ENCODE measurements at places on chromosomes 6 and 20. TPM values are rescaled to one million over a fixed set of nuclear protein-coding genes. Genes with fewer than 3 reads are reported as not detected.

DNA sequence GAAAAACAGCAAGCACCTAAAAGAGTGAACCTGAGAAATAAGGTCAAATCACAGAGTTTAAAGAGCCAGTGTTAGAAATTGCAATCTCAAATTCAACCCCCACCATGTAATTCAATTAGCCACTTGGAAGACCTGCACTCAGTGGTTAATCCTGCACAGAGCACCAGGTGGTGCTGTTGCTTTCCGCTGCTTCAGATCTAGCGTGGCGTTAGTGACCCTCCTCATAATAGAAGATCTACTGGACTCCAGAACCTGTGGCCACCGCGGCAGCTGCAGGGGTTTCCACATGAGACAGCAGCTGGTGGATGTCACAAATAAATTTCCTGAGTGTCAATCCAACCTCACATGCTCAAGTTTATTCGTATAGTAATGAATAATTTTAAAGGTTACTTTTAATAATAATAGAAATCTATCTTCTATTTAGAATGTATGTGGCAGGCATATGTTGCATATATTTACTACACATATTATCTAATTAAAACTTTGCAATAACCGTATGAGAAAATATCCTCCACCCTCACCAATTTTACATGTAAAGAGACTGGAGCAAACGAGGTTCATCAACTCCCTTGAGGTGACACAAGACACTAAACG lies 84.4 kb downstream of the SYNE1 start:
- no peaks in the 10 kb centered on the region for H3K4me1 ChIP-seq
- no peaks in the 10 kb centered on the region for H3K36me3 ChIP-seq
- no peak overlapping the region for H3K4me3 ChIP-seq
- no peaks in the 10 kb centered on the region for H3K27me3 ChIP-seq

DNA sequence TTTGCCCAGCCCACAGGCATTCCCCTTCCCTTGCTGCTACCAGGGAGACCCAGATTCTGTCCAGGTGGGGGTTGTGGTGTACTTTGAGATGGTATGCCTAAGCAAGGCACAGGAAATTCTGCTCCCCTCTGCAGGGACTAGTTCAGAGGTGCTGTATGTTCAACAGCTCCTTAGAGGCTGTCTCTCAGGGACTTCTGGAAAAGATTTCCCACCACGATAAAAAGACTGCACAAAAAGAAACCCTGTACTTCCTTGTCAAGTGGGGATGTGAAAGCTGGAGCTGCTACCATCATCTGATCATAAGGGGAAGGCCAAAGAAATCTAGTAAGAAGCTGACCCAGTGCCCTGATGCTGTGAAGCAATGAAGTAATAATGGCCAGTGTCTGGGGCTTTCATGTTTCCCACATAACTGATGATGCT lies 51.5 kb upstream of the SMIM29 start:
- H3K36me3 ChIP-seq, result no peaks in the 10 kb centered on the region
- no peak overlapping the region for H3K4me3 ChIP-seq
- no peak for DNase-seq
- no peaks in the 10 kb centered on the region for H3K27me3 ChIP-seq

DNA sequence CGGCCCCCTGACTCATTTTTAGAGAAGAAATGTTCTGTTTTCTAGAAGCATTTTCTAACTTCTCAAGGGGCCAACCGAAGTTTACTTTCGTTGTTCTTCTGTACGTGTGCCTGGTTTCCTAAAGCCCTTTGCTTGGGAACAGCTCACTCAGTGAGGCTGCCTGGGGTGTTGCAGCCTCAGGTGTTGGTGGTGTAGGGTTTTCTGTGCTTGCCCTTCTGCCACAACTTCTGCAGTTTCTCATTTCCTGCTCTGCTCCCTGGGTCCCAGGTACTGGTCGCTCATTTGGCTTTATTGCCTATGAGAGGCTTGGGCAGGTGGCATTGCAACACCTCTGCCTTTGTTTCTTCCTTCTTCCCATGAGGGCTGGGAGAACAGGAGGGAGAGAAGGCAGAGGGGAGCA lies 278.3 kb downstream of the SOX4 start:
- no peak overlapping the region for H3K27ac ChIP-seq
- DNase-seq, result no peak
- H3K4me1 ChIP-seq, result peaks cover 14% of the 10 kb centered on the region
- H3K27me3 ChIP-seq, result no peaks in the 10 kb centered on the region
- no peak overlapping the region for H3K4me3 ChIP-seq

The PNLDC1 gene
- total RNA-seq, result not detected

GRCh38 chr6:133502441-133503335 lies 261.5 kb downstream of the EYA4 start:
- H3K36me3 ChIP-seq, result no peaks in the 10 kb centered on the region
- H3K4me3 ChIP-seq, result no peak overlapping the region
- no peaks in the 10 kb centered on the region for H3K27me3 ChIP-seq
- H3K4me1 ChIP-seq, result peaks cover 12% of the 10 kb centered on the region
- H3K27ac ChIP-seq, result peak overlapping the region; percentile 43

DNA sequence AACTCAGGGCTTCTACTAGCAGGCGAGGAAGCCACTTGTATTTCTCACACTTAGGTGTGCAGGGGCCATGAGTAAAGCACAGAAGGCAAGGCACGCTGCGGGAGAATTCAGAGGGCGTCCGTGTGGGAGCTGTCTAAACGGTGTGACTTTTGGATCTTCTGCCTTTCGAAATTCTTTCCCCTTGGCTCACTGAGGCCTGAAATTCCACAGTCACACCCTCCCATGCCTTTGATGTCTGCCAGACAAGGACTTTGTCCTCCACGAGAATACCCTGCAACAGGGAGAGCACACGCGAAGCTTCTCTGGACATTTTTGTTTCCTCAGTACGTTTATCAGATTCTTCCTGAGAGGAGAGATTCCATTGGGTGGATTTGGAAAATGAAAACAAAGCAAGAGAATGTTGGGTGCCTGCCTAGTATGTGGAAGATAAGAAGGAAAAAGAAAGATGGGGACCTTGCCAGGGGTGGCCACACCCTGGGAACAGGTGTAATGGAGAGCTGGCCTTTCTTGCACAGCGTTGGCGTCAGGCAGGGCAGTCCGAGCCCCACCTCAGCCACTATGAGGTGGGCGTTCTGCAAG lies 235.7 kb downstream of the MYLK4 start:
- H3K4me1 ChIP-seq, result no peaks in the 10 kb centered on the region
- DNase-seq, result no peak
- H3K27me3 ChIP-seq, result no peaks in the 10 kb centered on the region
- no peak overlapping the region for H3K4me3 ChIP-seq

DNA sequence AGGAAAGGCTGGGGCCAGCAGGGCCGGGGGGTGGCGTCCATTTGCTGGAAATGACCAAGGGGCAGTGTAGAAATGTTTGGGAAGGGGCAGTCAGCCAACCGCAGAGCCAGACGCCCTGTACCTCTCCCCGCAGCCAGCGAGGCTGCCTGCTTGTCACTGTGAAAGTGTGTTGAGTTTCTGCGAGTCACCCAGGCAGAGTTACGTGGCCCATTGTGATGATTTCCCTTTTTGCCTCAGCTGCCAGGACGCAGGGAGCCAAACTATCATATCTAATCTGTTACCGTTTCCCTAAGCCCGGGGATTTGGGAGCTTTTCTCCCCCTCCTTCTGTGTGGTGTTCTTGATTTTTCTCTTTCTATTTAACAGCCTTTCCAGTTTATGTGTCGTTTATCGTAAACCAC lies 67.9 kb upstream of the STX16 start:
- no peaks in the 10 kb centered on the region for H3K4me1 ChIP-seq
- no peaks in the 10 kb centered on the region for H3K27me3 ChIP-seq
- H3K4me3 ChIP-seq, result no peak overlapping the region
- H3K36me3 ChIP-seq, result no peaks in the 10 kb centered on the region

DNA sequence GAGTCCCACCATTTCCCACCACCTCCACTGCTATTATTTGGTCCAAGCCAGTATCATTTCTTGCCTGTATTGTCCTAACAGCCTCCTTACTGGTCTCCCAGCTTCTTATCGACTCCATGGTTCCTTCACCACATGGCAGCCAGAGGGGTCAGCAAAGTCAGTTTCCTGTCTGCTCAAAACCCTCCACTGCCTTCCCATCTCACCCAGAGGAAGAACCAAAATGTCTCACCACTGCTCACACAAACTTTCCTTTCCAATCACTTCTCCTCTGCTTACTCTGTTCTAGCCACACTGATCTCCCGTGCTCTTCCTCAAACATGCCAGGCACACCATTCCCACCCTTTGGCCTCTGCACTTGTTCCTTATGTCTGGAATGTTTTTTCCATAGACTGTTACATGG lies 39.7 kb downstream of the BCL2L1 start:
- peaks cover 3% of the 10 kb centered on the region for H3K36me3 ChIP-seq
- peaks cover 41% of the 10 kb centered on the region for H3K4me1 ChIP-seq
- no peaks in the 10 kb centered on the region for H3K27me3 ChIP-seq
- no peak overlapping the region for H3K4me3 ChIP-seq
- no peak for DNase-seq

DNA sequence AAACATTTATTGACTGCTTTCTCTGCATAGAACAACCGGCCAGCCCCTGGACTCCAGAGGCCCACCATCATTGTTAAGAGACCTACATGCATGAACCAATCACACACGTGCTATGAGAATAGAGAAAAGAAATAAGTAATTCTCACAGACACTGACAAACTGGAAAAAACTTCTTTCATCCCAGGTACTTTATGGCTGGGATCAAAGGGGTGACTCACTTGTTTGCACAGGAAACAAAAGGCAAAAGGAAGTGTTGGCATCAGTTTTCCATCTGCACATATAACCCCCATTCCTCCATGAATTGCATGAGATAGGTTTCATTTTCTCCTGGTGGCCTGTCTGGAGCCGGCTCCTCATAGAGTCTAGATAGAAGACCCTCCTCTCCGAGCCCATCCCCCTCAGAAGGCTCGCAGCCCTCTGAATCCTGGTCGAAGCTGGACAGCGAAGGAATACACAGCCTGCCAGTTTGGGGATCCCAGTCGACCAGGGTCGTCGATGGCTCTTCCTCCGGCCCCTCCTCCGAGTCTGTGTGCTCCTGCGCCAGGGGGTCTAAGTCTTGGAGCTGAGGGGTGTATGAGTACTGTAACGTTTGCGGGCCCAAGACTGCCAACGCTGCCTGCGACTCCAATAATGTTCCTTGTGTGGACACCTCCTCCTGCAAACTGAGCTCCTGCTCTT lies 43.3 kb downstream of the IL20RA start:
- H3K4me1 ChIP-seq, result no peaks in the 10 kb centered on the region
- no peak overlapping the region for H3K4me3 ChIP-seq
- no peaks in the 10 kb centered on the region for H3K36me3 ChIP-seq
- no peak overlapping the region for H3K27ac ChIP-seq
- no peaks in the 10 kb centered on the region for H3K27me3 ChIP-seq
- DNase-seq, result no peak

DNA sequence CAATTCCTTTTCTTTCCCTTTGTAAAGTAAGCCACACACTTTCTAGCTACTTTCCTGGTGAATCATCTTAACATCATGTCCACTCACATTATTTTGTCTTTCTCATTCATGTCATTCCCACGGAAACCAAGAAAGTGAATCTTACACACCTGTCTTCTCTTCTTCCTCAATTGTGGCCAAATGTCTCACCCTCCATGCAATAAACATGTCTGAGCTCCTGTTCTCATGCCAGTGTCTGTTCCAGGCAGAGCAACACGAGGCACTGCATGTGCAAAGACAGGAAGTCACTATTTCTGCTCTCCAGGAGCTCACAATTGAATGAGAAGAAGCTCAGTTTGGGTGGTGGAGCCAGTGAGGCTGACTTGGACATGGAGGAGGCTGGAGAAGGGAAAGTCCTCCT lies 29.0 kb upstream of the TMEM244 start:
- H3K36me3 ChIP-seq, result no peaks in the 10 kb centered on the region
- H3K27me3 ChIP-seq, result no peaks in the 10 kb centered on the region
- DNase-seq, result no peak
- no peak overlapping the region for H3K4me3 ChIP-seq
- no peak overlapping the region for H3K27ac ChIP-seq

DNA sequence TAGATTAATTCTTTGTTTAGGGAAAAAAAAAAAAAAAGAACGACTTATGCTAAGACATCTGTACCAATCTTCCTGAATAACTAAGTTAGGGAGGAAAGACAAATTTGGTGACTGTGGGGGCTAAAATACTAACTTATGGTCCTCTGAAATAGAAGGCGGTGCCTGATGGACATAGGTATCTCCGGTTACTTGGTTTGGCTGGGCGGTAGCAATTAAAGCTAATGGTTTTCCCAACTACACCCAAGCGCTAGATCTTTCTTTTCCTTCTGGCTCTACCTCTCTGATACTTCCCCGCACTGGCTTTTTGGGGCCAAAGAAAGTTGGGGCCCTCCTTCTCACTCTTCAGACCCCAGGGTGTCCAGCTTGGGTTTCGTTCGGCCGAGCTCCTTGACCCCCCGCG lies 1.0 kb upstream of the RBM24 start:
- peaks cover 6% of the 10 kb centered on the region for H3K4me1 ChIP-seq
- H3K27ac ChIP-seq, result peak overlapping the region; percentile 90
- H3K4me3 ChIP-seq, result peak overlapping the region; percentile 90
- no peaks in the 10 kb centered on the region for H3K36me3 ChIP-seq
- DNase-seq, result no peak

GRCh38 chr6:162963861-162964260 lies 236.1 kb downstream of the PACRG start:
- H3K4me3 ChIP-seq, result no peak overlapping the region
- peaks cover 11% of the 10 kb centered on the region for H3K4me1 ChIP-seq
- H3K27me3 ChIP-seq, result no peaks in the 10 kb centered on the region
- no peak overlapping the region for H3K27ac ChIP-seq

The BANF2 gene
- not detected for total RNA-seq

- H3K4me1 ChIP-seq, result peaks cover 15% of the 10 kb centered on the region
- H3K36me3 ChIP-seq, result no peaks in the 10 kb centered on the region
- no peaks in the 10 kb centered on the region for H3K27me3 ChIP-seq
- no peak overlapping the region for H3K27ac ChIP-seq
- no peak overlapping the region for H3K4me3 ChIP-seq
- DNase-seq, result no peak
These were observed 10.9 kb downstream of the DUSP15 start for GRCh38 chr20:31859266-31859997.

DNA sequence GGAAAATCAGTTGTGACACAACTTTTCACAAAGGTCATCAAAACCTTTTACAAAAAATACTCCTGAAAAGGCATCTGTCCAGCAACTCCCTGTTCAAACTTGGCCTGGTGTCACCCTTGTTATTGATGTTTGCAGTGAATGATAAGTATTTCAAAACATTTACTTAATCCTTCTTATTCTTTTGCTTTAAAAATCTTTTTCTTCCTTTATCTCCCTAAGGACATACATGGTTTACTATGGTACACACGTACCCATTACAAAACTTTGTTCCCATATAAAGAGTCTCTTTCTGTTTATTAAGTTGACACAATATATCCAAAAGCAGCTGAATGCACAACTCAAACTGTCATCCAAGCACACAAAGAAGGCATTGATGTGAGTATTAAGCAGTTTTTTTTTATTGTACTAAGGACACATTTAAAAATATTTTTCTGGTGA lies 17.5 kb downstream of the GSTA2 start:
- H3K27me3 ChIP-seq, result no peaks in the 10 kb centered on the region
- H3K27ac ChIP-seq, result no peak overlapping the region
- H3K4me1 ChIP-seq, result no peaks in the 10 kb centered on the region
- DNase-seq, result no peak

DNA sequence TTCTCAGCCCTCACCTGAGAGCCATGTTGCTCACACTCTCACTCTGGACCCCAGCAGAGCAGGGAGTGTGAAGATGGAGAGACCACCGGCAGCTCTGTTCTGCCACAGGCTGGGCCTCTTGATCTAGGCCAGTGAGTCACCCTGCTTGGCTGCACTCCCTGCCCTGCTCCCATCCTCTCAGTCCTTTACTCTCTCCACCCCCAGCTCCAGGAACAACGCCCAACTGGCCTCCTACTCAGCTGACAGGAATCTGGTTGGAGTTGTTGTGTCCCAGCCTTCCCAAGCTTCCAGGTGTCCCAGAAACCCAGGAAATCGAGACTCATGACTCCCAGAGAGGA lies at the start of gene PSORS1C1:
Gene PSORS1C1 (plus strand): TSS at position 260 of the 338 bp plus-strand sequence. CDS start 14,833 bp downstream, outside the sequence.
- peak within 1 kb of the TSS; percentile 81 for H3K27ac ChIP-seq
- no peaks in the 10 kb centered on the region for H3K36me3 ChIP-seq
- H3K4me3 ChIP-seq, result peak within 1 kb of the TSS; percentile 29
